PC-3 (cell line): ENCODE measurements at places on chromosomes 7 and 10. TPM values are rescaled to one million over a fixed set of nuclear protein-coding genes. Genes with fewer than 3 reads are reported as not detected.
A peak's percentile ranks its signal among the peaks of the same experiment; 100 is the strongest.

Gene VPS37D
- 6.3 and 7.7 TPM in 2 replicates for total RNA-seq

- DNase-seq: no peak
- no peaks in the 10 kb centered on the region for H3K36me3 ChIP-seq
- H3K27me3 ChIP-seq: no peaks in the 10 kb centered on the region
- no peak overlapping the region for H3K27ac ChIP-seq
Observed at GRCh38 chr10:97307441-97307840, 11.6 kb upstream of the FRAT1 start.

DNA sequence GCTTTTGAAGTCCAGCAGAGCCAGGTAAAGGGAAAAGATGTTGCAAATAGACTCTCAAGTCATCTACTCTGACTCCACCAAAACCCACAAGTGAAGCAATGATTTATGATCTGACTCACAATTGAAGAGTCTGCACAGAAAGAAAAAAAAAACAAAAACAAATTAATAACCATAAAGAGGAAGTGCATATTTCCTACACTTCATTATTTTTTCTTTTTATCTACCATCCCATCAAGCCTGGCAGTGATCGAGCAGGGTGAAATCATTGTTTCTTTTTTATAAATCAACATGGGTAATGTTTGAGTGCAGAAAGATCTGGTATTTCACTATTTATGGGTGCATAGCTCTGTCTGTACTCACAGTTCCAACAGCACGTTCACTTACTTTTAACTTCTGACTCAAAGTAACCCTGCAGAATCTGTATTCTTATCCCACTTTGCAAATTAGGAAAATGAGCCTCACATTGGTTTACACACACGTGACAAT lies 829.0 kb downstream of the TNS3 start:
- H3K4me1 ChIP-seq: peaks cover 34% of the 10 kb centered on the region
- no peak overlapping the region for H3K4me3 ChIP-seq
- DNase-seq: peak; percentile 87
- H3K27ac ChIP-seq: peak overlapping the region; percentile 62

- no peaks in the 10 kb centered on the region for H3K36me3 ChIP-seq
- no peak overlapping the region for H3K4me3 ChIP-seq
- no peaks in the 10 kb centered on the region for H3K27me3 ChIP-seq
- no peaks in the 10 kb centered on the region for H3K4me1 ChIP-seq
- DNase-seq: no peak
- no peak overlapping the region for H3K27ac ChIP-seq
Observed at GRCh38 chr10:111481866-111482265, 405.0 kb downstream of the ADRA2A start.

Gene PRSS1
- not detected in 2 replicates for total RNA-seq

DNA sequence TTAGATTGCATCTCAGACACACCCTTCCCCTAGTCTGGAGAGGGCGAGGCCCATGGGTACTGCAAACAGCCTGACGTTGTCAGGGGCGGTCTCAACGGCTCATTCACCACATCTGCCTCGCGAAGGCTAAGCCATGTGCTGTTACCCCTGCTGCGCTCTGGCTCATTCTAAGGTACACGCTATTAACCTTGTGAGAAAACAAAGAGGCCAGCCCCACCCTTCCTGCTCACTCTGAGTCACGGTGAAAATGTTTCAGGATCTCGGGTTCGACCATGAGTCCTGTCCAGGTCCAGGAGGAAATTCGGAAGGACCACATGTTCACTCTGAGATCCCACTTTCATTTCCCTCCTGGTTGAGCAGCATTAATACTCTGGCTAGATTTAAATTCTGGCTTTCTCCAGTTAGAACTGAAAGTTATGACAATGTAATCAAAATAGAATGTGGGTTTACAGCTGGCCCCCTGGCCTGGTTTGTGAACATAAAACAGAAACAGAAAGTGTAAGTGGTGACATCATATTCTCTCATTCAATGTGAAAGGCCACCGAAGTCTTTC lies 55.2 kb downstream of the EGFR start:
- H3K27ac ChIP-seq: peak overlapping the region; percentile 97
- H3K27me3 ChIP-seq: no peaks in the 10 kb centered on the region
- 0 out of 2 replicates have a peak, but pooled peaks cover 10% of the 10 kb centered on the region for H3K36me3 ChIP-seq
- H3K4me1 ChIP-seq: peaks cover 38% of the 10 kb centered on the region
- H3K4me3 ChIP-seq: peak overlapping the region; percentile 48; the same call in 1 of the 2 replicates
- DNase-seq: peak; percentile 98

Gene SFTPD
- not detected in 2 replicates for total RNA-seq

GRCh38 chr10:100114460-100114859 lies 32.8 kb upstream of the CPN1 start:
- no peaks in the 10 kb centered on the region for H3K36me3 ChIP-seq
- H3K27me3 ChIP-seq: no peaks in the 10 kb centered on the region
- no peak for DNase-seq
- no peak overlapping the region for H3K4me3 ChIP-seq
- no peak overlapping the region for H3K27ac ChIP-seq
